ENCODE measurements at places on chromosomes 3 and 15.
A peak's percentile ranks its signal among the peaks of the same experiment; 100 is the strongest.

DNA sequence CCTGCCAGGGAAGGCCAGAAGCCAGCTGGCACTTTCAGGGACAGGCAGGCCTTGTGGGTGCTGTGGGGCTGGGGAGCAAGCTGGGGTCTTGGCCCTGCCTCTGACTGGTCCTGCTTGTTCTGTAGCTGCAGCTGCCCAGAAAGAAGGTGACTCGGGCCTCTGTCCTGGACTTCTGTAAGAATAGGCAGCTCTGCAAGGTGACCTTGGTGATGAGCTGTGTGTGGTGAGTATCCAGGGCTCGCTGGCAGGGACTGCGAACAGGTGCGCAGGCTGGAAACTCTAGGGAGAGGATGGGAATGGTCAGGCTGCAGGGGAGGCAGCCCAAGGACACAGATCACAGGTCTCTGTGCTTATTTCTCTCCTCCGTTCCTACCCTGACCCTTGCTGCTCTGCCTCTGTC, 31.2 kb downstream of the SLC22A14 start:
- no peak for DNase-seq

GRCh38 chr15:50017522-50017921, 101.5 kb downstream of the ATP8B4 start:
- no peak for DNase-seq

- DNase-seq = no peak
Observed at GRCh38 chr3:109685084-109686079, 348.0 kb upstream of the DPPA4 start.

GRCh38 chr15:81338170-81339007, 14.4 kb upstream of the STARD5 start:
- no peak for DNase-seq

DNA sequence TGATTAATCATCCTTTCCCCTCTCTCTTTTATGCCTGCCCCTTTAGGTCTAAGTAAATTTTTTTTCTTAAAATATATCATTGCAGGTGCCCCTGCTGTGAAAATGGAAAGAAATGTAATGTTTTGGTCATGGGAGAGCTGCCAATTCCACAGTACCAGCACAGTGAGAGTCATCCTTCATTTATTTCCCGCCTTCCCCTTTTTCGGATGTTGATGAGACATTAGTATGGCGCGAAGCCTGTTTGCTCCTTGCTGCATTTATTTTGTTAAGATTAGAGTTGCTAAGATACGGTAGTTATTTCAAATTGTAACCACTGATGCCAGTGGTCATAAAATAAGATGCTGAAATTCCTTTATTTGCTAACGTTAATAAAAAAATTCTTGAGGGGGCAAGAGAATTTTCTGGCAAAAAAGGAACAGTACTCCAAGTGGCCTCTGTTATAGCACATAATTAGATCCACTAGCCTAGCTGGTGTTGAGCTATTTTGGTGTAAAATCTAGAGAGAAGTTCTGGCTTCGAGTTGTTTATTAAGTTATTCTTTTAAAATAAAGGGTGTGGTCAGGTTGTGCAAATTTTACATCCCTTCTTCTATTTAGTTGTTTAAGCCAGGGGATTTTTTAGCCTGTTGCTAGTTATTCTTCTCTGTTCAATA, 62.8 kb downstream of the MDFIC2 start:
- DNase-seq = no peak

GRCh38 chr3:64160000-64160695, 65.1 kb downstream of the PRICKLE2 start:
- DNase-seq = no peak

DNA sequence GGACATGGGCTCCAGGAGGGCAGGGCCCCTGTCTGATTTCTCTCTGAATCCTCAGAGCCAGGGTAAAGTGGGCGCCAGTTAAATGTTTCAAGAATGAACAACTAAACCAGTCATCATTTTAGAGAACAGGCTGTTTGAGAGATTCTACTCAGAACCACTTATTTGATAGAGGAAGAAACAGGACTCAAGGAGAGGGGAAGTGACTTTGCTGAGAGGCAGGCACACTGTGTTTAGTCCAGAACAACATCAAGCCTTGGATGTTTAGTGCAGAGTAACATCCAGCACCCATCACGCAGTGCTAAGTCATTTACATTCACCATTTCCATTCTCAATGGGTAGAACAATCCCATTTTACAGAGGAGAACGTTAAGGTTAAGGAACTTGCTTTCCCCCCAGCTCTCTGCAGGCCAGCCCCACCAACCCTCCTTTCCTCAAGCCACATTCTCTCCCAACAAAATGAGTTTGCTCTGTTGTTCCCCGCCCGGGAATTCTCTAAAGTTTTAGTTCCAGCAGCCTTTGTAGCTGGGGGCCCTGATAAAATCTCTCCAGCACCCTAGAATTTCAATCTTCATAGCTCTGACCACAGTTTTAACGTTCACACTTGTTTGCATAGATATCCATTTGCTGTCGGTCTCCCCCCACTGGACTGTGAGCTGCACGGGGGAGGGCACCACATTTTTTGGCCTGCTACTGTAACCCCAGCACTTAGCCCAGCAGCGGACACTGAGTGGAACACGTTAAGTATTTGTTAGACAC, 962 bp downstream of the NMNAT3 start:
- no peak for DNase-seq

- no peak for DNase-seq
Observed at GRCh38 chr15:78689626-78690025, 48.6 kb upstream of the CHRNB4 start.

DNA sequence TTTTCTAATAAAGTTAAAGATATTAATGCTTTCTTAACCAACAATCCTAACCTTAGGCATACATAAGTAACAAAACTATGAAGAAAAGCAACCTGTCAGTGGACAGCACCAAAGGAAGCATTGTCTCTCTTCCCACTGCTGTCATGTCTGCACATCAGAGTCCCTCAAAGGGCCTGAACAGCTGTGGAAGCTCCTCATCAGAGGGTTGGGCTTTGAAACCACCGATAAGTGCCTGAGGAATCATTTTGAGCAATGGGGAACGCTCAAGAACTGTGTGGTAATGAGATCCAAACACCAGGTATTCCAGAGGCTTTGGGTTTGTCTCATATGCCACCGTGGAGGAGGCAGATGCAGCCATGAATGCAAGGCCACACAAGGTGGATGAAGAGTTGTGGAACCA, 182.5 kb downstream of the FMN1 start:
- DNase-seq = no peak

DNA sequence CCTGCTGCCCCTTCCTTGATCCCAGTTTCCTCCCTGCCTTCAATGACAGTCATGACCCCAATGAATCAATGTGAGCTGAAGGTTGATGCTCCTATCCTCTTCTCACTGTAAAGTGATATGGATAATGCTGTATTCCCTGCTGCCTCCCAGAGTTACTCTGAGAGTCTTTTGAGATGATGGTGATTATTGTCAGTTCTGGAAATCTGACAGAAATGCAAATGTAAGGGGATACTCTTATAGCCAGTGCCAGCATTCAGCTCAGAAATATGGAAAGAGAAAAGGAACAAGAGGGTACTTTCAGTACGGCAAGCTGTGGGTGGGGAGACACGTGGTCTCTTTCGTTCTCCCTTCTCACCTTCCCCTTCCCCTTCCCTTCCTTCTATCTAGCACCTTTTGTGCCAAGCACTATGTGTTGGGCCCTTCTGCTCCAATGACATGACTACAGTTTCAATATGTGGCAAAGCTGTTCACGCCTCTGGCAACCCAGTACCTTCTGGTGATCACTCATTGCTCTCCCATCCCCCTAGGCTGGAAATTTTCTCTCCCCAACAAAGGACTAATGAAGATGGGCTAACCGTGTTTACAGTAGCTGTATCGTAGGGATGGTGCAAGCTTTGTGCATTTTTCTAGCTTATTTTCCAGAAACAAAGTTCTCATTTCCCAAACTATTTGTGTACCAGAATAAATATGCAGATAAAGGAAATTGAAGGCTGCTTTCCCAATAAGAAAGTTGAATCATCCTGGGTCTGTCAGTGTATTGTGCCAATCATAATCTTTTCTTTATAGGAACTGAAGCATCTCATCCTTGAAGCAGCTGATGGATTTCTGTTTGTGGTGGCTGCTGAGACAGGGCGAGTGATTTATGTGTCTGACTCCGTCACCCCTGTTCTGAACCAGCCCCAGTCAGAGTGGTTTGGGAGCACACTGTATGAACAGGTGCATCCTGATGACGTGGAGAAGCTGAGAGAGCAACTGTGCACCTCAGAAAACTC, 70.3 kb downstream of the ARNT2 start:
- no peak for DNase-seq

- DNase-seq = no peak
Observed at GRCh38 chr15:39434751-39435238, 146.1 kb upstream of the THBS1 start.

GRCh38 chr3:165846056-165846455, 8.8 kb upstream of the BCHE start:
- DNase-seq = no peak

- DNase-seq = no peak
Observed at GRCh38 chr3:186896006-186896405, 34.3 kb upstream of the ST6GAL1 start.

GRCh38 chr3:197736010-197736490, 654 bp downstream of the RUBCN start:
- peak; percentile 32 for DNase-seq

DNA sequence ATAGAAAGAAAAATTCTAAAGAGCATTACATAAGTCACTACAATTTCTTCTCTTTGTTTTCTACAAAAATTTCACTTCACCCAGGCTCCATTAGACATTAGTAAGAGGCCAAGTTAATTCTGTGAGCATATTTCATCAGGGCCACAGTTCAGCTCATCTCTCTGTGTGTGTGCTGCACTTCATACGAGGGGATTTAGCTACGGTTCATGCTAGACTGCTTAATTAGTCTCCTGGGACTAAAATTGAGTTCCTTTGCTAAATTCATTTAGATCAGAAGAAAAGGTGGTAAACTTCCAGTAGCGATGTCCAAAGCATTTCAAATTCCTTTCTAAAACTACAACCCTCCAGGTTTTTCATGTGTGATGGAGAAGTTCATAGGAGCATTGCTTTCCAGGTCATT, 83.1 kb upstream of the SETMAR start:
- no peak for DNase-seq

GRCh38 chr3:116886202-116886893, 176.8 kb downstream of the TUSC7 start:
- DNase-seq = no peak

DNA sequence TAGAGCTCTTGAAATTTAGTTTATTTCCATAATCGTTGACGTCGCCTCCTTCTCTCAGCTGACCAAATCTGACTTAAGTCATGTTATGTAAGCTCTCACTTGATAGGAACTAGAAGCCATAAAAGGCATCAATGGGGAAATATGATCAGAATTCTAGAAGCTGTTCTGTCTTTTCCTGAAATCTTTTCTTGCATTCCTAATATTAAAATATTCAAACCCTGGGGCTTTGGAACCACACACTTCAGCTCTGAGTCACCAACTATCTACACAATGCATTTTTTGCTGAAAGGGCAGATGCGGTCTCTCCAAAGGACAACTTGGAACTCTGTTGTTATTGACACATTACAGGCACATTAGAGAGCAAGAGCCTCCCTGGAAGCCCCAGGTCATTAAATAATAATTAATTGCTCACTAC, 91.3 kb downstream of the LARS2 start:
- no peak for DNase-seq

DNA sequence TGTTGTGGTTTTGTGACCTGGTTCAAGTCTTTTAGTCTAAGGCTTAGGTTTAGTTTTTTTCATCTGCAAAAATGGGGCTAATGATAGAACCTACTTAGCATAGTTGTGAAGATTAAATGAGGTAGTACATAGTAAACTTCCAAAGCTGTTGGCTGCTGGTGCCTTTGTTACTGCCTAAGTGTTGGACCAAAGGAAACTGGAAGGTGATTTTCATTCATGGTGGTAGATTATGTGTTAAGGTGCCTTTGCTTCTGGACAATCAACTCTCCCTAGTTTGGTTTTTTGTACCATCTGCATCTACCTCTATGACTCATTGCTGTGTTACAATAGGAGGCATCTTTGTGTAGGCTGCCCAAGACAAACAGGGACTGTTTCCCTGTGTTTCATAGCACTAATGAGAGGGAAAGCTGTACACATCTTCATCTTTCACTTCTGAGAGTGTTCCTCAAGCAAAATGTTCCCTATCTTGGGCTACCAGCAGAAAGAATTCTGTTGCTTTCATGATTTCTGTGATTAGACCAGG, 3.2 kb downstream of the MAP2K1 start:
- no peak for DNase-seq

DNA sequence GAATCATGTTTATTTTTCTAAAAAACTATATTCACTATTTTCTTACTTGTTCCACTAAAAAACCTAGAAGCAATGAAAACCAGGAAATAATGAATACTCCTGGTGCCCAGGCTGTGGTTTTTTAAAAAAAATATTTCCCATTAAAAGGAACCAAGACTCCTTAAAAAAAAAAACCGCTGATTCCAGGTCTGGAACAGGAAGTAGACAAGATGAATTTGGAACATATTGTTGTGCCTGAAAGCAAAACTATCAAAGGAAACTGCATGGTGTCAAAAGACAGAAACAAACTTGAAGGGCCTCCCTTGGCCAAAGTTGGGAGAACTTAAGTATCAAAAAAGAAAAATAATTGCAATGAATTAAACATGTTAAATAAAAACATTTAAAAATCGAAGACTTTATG, 245.3 kb upstream of the P2RY1 start:
- no peak for DNase-seq

- no peak for DNase-seq
Observed at GRCh38 chr3:162774613-162775100, 1278.0 kb downstream of the OTOL1 start.

GRCh38 chr3:29312960-29313452, 32.1 kb downstream of the RBMS3 start:
- no peak for DNase-seq

GRCh38 chr3:12593473-12593872, 36.6 kb downstream of the MKRN2 start:
- DNase-seq = no peak

GRCh38 chr15:80514071-80514780, 110.0 kb downstream of the ARNT2 start:
- no peak for DNase-seq

GRCh38 chr3:25478964-25479726, 51.1 kb downstream of the RARB start:
- DNase-seq = no peak

- no peak for DNase-seq
Observed at GRCh38 chr3:112873632-112874031, 27.0 kb upstream of the CD200R1L start.

DNA sequence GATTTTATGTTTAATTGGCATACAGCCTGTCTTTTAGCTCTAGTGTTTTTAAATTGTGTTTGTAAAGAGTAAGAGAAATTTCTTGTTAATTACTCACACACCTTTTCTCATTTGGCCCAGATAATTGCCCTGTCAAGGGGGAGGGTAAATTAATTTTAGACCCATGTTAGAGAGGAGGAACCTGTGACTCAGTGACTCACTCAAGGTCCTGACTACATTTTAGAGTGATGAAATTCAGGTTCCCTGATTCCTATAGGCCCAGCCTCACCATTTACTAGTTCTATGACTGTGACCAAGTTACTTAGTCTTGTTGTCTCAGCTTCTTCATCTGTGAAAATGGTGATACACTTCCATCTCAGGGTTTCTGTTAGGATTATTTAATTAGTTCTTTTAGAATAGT, 125.2 kb upstream of the DPH6 start:
- no peak for DNase-seq
